ENCODE measurements at places on chromosomes 4 and X. TPM values are rescaled to one million over a fixed set of nuclear protein-coding genes. Genes with fewer than 3 reads are reported as not detected.

FAM9B gene
- not detected for total RNA-seq

MAGEA2 gene
- not detected for total RNA-seq

KLKB1 gene
- not detected for total RNA-seq

PLCXD1 gene
- total RNA-seq: 8.8 TPM

EGFL6 gene
- not detected for total RNA-seq
